ENCODE measurements at places on chromosomes 16 and 17.

- no peak for DNase-seq
These were observed 31.7 kb upstream of the DHX40 start for GRCh38 chr17:59533694-59534093.

GRCh38 chr17:44236444-44236991, 17.0 kb upstream of the UBTF start:
- DNase-seq: no peak

- no peak for DNase-seq
These were observed 35.3 kb downstream of the SOCS3 start for GRCh38 chr17:78324391-78325075.

DNA sequence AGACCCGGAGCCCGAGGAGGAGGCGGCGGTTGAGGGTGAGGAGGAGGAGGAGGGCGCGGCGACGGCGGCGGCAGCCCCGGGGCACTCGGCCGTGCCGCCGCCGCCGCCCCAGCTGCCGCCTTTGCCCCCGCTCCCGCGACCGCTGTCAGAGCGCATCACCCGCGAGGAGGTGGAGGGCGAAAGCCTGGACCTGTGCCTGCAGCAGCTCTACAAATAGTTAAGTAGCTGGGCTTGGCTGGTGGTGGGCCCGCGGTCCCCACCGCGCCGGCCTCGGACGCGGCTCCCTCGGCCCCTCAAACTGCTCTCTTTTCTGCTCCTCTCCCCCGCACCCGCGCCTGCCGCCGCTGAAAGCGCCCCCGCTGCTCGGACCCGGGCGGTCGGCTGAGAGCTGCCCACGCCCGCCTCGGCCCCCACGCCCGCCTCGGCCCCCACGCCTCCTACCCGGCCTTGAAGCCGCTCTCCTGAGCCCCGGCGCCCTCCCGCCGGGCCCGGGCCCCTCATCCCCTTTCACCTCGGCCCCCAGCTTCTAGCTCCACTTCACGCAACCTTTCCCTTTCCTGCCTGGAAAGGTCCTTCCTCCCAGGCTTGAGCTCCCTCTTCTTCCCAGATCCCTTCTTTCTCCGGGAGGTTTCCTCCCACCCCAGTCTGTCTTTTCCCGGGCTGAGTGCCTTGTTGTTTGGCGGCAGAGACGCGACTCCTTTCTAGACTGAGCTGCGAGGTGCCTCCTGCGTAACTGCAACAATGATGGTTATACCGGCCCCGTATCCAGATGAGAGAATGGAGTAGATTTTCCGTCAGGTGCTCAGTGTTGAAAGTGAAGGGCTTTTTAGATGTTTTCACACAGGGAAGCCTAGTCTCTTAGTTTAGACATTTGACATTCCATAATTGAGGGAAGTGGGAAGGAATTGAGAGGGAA, 850 bp downstream of the PPM1E start:
- no peak for DNase-seq

DNA sequence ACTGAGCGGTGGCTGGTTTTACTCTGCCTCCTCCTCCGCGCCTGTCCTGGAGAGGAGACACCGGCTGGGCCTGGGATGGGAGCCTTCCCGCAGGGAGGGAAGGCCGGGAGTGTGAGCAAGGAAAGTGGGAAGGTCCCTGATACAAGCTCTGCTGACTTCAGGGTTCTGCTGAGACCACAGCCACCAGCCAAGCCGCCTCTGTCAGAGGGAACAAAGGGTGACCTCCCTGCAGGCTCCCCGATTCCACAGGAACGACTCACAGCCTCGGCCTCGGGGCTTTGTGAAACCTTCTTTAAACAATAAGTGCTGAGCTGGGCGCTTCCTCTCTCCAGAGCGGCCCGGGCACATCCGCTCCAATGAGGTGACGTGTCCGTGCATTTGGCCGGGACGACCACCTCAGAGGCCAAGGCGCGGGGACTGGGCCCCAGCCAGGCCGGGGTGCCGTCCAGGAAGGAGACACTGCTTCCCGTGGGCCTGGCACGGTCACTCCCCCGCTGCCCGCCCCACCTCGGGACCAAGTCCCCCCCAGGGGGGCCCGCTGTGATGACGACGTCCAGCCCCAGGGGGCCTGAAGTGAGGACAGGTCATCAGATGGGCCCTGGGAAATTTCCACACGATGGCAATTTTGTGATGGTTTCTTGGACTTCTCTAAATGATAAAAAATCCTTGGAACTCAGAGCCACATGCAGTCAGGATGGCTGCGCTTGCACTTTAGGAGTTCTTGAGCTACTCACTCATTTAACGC, 11.8 kb upstream of the CIBAR2 start:
- no peak for DNase-seq

GRCh38 chr17:78112518-78113471, 15.8 kb downstream of the TMC6 start:
- DNase-seq: no peak

- DNase-seq: no peak
These were observed 66.6 kb downstream of the ANKRD11 start for GRCh38 chr16:89423681-89424260.

DNA sequence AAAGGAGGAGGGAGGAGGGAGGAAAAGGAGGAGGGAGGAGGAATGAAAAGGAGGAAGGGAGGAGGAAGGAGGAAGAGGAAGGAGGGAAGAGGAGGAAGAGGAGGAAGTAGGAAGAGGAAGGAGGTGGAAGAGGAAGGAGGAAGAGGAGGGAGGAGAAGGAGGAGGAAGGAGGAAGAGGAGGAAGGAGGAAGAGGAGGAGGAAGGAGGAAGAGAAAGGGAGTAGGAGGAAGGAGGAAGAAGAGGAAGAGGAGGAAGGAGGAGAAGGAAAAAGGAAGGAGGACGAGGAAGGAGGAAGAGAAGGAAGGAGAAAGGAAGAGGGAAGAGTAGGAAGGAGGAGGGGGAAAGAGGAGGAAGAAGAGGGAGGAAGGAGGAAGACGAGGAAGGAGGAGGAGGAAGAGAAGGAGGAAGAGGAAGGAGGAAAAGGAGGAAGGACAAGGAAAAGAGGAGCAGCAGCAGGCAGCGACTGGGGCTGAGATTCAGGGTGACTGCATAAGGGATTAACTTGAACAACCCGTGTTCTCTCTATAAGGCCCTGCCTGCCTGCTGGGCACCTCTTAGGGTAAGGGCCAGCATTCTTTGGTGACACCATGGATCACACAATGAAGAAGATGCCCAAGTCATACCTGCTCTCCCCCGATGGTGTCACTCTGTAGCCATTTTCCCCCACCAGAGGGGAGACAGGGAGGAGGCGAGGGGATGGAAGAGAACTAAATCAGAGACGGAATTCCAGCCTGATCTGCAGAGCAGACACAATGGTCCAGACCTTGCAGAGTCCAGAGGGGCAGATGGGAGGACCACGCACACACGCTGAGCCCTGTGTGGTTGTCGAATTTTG, 1.4 kb upstream of the IL34 start:
- DNase-seq: no peak

DNA sequence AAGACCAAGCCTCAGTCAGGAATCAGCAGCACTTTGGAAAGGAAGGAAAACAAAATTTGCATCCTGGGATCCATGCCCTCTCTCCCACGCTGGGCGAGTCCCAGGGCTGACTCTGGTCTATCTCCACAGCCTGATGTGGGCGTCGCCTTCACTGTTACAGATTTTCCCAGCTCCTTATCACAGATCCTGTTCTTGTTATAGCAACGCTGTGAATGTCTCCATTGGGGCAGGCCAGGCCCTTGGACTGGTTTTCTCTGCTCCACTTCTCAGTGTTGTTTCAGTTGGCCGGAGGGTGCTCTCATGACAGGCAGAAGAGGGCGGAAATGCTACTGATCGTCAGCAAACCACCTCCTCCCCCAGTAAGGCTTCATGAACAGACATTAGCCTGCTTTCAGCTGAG, 127.9 kb upstream of the CDH11 start:
- DNase-seq: no peak

- DNase-seq: no peak
These were observed 3.7 kb upstream of the NPIPB15 start for GRCh38 chr16:74372369-74372768.

GRCh38 chr17:78013683-78014467, 55.4 kb downstream of the TNRC6C start:
- DNase-seq: peak; percentile 34
